ENCODE measurements at places on chromosomes 6 and 20.

DNA sequence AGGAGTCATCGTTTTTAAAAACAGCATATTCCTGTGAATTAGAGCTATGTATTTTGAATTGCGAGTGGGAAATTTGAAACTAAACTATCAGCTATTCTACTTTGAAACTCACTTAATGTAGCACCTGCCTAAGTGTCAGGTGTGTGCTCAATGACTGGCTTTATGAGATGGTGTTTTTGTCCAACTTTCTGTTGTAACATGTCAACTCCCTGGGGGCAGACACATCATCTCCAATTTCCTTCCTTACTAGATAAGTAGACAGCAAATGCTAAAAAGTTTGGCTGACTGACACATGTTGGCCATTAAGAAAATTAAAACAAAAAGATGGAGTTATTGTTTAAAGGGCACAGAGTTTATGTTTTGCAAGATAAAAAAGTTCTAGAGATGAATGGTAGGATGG lies 226.9 kb downstream of the TFAP2B start:
- DNase-seq = no peak

- no peak for DNase-seq
These were observed 158.2 kb upstream of the CHD6 start for GRCh38 chr20:41776421-41776820.

DNA sequence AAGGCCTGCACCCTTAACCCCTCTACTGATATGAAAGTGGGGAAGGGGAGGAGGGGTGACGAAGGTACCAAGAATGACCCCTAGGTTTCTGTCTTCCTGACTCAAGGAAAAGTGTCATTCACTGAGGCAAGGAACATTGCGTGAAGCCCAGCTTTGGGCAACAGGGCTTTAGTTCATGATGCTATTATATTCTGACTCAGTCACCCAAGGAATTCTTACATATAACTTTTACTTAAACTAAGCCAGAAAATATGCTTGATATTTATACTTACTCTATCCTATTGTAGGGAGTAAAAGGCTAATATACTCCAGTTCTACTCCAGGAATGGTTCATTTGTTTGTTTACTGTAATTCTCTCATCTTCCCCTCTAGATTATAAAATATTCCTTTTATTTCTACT lies 60.5 kb downstream of the DOP1A start:
- no peak for DNase-seq

- no peak for DNase-seq
These were observed 106.9 kb downstream of the TBX18 start for GRCh38 chr6:84657486-84657885.

DNA sequence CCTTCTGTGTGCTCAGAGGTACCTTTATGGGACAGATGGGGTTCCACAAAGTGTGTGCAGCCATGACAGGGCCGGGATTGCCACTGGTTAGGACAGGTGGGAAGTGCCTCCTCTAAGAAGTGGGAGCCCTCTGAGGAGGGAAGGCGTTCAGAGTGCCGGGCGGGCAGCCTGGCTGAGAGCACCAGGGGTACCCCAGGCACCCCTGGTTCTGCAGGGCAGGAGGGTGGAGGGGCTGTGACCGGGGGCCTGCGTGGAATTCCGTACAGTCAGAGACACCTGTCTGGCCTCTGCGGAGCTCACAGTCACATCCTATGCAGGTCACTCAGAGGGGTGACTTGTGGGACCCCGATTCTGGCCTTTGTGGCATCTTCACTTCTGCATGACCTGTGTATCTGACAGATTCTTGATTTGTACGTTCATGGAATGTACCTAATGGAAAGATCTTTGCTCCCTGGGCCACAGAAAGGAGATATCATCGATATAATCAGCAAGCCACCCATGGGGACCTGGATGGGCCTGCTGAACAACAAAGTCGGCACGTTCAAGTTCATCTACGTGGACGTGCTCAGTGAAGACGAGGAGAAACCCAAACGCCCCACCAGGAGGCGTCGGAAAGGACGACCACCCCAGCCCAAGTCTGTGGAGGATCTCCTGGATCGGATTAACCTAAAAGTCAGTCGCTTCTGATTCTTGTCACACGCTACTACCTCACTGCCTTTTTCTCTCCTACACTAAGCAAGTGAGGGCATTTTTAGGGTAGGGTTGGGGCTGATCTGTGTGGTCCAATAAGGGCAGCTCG lies 190.9 kb downstream of the SASH1 start:
- no peak for DNase-seq

Measured in brain microvascular endothelial cell (primary cell).